MG63 (cell line): ENCODE measurements at places on chromosomes 11 and 22. TPM values are rescaled to one million over a fixed set of nuclear protein-coding genes. Genes with fewer than 3 reads are reported as not detected.

- no peak for DNase-seq
Observed at GRCh38 chr11:100208207-100208606, 478.9 kb upstream of the ARHGAP42 start.

GRCh38 chr11:30488304-30488998 lies 97.7 kb downstream of the MPPED2 start:
- no peak for DNase-seq

DNA sequence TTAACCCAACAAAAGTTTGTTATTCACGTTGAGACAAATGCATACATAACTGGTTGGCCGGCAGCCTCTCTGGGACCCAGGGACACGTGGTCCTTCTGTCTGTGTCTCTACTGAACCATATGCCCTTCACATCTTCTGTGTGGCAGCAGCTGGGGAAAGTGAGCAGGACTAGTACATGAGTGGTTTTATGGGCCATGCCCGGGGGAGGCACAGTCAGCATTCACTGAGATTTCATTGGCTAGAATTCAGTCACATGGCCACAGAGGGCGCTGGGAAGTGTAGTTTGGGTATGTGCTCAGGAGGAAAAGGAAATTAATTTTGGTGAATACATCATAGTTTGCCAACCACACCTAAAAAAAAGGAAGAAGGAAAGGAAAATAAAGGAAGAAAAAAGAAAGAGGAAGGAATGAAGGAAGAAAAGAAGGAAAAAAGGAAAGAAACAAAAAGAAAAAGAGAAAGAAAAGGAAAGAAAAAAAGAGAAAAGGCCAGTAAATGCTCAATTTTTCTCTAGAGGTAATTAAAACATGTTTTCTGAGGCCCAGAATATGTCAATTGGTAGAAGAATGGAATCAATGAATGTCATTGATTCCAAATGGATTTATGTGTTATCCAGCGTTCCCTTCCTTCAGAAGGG lies 55.9 kb upstream of the KIRREL3 start:
- peak; percentile 12 for DNase-seq

- peak; percentile 98 for DNase-seq
Observed at GRCh38 chr22:27238935-27239510, 562.5 kb downstream of the MN1 start.

DNA sequence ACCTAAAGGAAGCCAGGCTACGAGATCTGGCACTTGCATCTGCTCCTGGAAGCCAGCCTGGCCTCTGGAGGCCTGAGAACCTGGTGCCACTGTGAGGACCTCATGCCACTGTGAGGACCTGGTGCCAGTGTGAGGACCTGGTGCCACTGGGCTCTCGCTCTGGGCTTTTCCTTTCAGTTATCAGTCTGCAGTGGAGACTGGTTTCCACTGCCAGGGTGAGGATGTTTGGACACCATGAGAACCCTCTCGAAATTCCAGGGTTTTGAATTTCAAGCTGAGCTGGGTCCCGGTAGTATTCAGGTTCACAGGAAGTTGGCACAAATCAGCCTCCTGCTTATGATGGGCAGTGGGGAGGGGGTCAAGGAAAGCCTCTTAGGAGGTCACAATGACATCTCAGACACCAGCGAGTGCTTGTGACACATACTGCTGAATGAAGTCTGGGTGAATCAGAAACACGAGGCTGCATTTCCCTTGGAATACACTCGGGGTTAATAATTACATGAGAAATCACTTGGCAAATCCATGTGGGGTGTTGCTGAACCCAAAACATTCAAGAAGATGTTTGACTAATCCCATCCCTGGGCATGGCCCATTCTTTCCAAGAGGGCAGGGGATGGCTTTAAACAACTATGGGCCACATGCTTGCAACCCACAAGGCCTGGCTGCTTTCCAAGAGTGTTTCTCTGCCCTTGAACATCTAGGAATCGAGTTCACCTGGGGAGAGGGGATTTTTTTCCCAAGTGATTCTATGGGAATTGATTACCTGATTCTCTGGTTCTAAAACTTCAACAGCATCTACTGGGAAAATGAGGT lies 60.2 kb downstream of the LINC01488 start:
- peak; percentile 13 for DNase-seq

The FLRT1 gene
- 0.25 TPM in 1 of 2 replicates, not detected in the other for total RNA-seq

The SLC1A2 gene
- total RNA-seq = 0.57 TPM in 1 of 2 replicates, not detected in the other

GRCh38 chr22:41177622-41178424 lies 27.3 kb upstream of the L3MBTL2 start:
- DNase-seq = peak; percentile 47

GRCh38 chr22:27462190-27462589 lies 339.4 kb downstream of the MN1 start:
- DNase-seq = no peak

The GRAP2 gene
- not detected in 2 replicates for total RNA-seq

DNA sequence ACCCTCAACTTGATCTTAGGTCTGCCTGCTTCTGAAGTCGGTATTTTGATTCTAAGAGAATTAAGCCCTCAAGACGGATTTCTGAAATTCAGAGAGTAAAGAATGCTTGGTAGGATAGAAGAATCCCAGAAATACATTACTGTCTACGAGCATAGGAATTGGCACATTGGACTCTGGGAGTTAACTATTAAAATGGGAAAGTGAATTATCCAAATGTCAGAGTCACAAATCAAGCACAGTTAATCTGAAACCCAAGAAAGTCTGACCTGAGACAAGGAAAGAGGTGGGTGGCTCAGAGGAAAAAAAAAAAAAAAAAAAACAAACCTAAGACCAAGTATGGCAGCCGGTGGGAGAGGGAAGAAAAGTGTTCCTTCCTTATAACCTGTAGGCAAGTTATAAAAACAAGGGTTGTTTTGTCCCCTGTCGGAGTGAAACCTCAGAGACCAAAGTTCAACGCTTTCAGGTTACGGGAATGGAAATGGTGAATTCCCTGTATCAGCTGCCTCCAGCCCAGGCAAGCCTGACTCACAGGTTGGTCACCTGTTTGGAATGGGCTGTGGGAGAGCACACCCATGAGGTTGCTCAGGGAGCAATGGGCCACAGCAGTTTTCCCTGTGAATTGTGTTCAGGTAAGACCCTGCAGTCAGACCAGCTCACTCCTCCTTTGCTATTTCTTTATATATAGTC lies 139.0 kb downstream of the ETS1 start:
- DNase-seq = peak; percentile 48

- DNase-seq = no peak
Observed at GRCh38 chr11:129937592-129938238, 42.3 kb upstream of the NFRKB start.

DNA sequence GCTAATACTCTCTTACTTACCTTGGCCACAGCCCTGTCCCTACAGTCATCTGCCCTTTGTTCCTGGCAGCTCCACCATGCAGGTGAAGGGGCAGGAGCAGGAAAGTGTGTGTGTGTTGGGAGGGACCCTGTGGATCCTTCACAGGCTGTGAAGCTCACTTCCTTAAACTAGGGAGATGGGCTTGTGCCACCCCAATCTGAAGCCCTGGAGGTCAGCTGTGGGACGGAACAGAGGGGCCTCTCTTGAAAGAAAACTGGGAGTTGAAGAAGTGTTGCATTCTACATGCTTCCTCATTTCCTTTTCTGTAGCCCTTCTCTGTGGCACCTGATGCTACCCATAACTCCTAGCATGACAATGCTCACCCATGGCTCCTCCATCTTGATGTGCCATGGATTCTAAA lies 11.7 kb downstream of the FADS1 start:
- DNase-seq = no peak

The PGA4 gene
- not detected in 2 replicates for total RNA-seq

- no peak for DNase-seq
Observed at GRCh38 chr11:67691149-67691548, 16.7 kb upstream of the ALDH3B2 start.

DNA sequence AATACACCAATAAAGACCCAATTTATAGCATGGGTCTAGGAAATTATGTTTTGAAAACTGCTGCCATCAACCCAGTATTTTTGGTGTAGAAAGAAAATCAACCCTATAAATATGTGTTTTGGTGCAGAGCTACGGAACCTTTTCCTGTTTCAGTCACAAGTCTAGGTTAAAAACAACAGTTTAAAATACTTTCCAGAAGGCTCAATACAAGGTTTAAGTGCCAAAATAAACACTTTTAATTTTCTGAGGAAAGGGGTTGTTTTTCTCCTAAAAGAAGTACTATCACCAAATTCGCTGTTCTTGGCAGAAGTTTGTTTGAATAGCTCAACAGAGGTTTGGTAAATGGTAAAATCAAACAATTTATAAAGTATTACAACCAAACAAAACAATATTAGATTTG lies 201.3 kb downstream of the TMEM135 start:
- no peak for DNase-seq

DNA sequence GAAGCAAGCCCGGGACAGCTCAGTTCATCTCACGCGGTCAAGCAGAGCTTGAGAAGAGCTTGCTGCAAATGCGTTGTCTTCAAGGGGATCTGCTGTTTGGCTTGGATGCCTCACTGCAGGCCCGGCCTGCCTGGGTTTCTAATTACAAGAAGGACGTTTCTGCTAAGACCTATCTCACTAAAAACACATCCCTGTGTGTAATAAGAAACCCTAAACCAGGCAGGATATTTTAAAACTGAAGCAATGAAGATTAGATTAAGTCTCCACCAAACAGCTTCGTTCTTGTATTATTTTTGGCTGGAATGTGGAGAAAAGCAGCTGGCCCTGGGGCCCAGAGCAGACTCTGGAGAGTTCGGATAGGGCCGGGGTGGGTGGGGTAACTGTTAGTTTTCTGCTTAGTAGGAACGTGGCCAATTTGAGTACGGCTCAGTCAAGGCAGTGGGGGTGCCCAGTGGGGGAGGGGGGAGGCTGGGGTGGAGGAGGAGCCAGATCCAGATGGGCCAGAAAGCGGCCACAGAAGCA lies 6.0 kb downstream of the PKNOX2 start:
- DNase-seq = peak; percentile 67

- no peak for DNase-seq
Observed at GRCh38 chr11:66854729-66855211, 2.1 kb upstream of the LRFN4 start.

- no peak for DNase-seq
Observed at GRCh38 chr11:6708876-6709275, 25.7 kb upstream of the MRPL17 start.

DNA sequence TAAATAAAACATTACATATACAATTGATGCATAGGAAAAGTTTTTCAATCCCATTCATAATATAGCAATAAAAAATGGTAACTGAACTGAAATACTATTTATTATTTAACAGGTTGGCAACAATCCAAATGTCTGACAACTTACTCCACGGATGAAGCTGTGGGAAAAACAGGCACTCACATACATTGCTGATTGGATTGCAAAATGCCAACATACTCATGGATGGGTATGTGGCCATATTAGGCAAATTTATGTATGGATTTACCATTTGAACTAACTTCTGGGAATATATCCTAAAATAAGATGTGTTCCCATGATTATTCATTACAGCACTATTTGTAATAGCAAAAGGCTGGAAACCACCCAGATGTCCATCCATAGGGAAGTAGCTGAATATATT lies 3.2 kb upstream of the BIRC2 start:
- no peak for DNase-seq

The ANO9 gene
- total RNA-seq = not detected in 2 replicates

The ZBED5 gene
- 13.9 and 43.3 TPM in 2 replicates for total RNA-seq

The SMIM35 gene
- not detected in 2 replicates for total RNA-seq

- DNase-seq = no peak
Observed at GRCh38 chr22:49792107-49792506, 35.6 kb downstream of the BRD1 start.

- no peak for DNase-seq
Observed at GRCh38 chr11:102573851-102574250, 43.3 kb upstream of the MMP7 start.

- no peak for DNase-seq
Observed at GRCh38 chr11:57647372-57647771, 2.3 kb downstream of the YPEL4 start.

GRCh38 chr22:30312053-30312452 lies 14.7 kb downstream of the TBC1D10A start:
- DNase-seq = peak; percentile 93

The SLC16A8 gene
- total RNA-seq = not detected in 2 replicates

DNA sequence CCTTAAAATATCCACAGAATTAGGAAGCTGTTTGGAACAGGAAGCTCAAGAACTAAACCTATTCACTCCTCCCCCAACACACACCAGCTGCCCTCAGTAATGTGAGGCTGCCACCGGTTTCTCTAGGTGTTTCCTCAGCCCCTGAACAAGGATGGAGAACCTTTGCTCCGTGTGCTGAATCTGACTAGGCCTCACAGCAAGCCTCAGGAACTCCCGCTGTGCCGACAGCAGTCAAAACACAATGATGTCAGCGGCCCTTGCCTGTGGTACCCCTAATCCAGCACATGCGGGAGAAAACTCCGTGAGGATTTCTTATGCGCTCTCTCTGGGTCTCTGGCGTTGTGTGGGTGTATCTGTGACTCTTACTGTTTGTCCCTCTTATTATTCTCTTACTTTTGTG lies 153.3 kb downstream of the EFCAB6 start:
- DNase-seq = no peak

The WNT11 gene
- total RNA-seq = not detected in 2 replicates

GRCh38 chr22:20430720-20431510 lies 6.7 kb downstream of the SCARF2 start:
- DNase-seq = no peak

DNA sequence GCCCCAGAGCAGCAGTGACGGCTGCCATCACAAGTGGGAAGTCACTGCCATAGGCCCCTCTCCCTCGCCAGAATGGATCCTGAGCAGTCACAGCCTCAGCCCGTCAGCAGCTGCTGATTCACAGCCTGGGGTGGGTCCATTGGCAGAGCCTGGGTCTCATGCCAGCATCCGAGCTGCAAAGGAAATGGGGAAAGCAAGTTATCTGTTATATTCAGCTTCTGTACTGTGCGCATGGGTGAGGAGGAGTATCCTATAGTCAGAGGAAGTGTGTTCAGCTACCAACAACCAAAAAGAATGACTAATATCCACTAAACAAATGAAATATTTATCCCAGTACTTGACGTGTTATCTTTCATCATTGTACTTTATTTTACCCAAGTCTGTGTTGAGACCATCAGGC lies 119.7 kb downstream of the RCN1 start:
- peak; percentile 82 for DNase-seq
